ENCODE measurements at places on chromosomes 4 and X.

DNA sequence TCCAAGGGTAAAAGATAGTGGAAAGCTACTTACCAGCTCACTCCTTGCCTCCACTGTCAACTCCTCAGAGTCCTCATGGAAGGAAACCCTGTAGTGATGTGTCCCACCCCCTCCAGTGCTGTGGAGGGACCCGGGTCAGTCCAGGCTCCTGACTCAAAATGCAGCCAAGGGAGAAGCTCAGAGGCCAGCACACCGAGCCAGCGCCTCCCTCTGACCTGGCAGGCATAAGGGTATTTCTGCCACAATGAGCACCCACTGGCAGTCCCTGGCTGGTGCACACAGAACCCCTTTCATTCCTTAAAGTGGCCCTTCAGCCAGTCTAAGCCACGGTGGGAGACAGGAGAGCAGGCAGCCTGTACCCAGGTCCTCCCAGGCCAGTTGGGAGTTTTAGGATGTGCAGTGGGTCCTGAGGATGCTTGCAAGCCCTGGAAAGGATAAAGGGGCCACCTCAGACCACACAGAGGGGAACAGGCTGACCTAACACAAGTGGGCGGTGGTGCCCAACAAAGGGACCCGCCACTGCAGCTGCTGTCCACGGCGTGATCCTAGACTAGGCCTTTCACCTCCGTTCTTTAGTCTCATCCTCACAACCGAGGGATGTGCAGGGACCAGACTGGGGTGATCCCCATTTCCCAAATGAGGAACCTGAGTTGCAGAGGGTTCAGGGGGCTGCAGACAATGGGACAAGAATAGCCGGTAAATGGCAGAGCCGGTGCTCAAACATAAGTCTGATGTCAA is 5.7 kb downstream of the JAKMIP1 start:
- no peak for DNase-seq

DNA sequence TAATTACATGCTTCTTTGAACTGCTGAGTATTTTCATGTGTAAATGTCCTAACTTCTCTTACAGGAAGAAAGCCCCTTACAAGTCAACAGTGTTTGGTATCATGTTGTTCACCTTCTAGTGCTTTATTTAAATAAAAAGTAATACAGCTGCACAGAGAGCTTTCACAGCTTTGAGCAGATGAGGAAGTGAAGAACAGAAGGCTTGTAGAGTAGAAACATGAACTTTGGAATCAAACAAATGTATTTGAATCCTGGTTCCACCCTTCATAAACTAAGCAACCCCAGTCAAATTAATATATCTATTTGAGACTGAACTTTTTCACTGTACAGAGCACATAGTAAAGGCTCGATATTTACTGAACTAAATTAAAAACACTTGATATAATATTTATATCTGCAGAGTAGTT is 120.5 kb downstream of the CAMK2D start:
- DNase-seq: no peak

DNA sequence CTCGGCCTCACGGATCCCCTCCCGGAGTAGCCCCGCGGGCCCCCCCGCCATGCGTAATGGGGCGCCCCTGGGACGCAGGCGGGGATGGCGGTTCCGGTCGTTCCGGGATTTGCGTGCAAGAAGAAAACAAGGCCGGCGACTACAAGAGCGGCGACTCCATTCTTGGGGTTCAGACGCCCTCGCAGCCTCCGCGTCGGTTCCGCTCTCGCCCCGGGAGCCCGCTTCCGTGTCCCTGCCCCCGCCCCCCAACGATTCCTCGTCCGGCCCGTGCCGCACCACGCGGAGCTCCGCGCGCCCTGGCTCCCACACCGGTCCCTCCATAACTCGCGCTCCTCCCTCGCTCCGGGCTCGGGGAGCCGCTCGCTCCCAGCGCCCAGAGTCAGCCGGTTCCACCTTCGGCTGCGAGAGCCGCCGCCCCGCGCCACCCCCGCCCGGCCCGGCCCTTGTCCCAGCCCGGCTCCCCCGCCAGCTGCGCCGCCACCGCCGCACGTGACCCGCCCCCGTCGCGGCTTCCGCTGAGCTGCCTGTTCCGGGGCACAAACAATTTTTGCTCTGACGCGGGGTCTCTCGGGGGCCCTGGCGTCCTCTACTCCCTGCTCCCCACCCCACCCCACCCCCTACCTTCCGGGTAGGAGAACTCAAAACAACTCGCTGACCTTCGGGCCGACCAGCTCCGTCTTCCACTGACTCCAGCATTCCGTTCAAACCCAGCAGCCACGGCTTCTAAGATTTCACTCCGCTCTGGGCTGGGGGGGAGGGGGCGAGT is 78.8 kb upstream of the BCOR start:
- peak; percentile 48 for DNase-seq

- no peak for DNase-seq
Measured at GRCh38 chrX:70042399-70043371, 7.1 kb downstream of the AWAT2 start.

GRCh38 chr4:38150766-38151165 is 190.6 kb downstream of the PTTG2 start:
- DNase-seq: no peak

GRCh38 chr4:104163820-104164219 is 330.9 kb downstream of the CXXC4 start:
- no peak for DNase-seq

DNA sequence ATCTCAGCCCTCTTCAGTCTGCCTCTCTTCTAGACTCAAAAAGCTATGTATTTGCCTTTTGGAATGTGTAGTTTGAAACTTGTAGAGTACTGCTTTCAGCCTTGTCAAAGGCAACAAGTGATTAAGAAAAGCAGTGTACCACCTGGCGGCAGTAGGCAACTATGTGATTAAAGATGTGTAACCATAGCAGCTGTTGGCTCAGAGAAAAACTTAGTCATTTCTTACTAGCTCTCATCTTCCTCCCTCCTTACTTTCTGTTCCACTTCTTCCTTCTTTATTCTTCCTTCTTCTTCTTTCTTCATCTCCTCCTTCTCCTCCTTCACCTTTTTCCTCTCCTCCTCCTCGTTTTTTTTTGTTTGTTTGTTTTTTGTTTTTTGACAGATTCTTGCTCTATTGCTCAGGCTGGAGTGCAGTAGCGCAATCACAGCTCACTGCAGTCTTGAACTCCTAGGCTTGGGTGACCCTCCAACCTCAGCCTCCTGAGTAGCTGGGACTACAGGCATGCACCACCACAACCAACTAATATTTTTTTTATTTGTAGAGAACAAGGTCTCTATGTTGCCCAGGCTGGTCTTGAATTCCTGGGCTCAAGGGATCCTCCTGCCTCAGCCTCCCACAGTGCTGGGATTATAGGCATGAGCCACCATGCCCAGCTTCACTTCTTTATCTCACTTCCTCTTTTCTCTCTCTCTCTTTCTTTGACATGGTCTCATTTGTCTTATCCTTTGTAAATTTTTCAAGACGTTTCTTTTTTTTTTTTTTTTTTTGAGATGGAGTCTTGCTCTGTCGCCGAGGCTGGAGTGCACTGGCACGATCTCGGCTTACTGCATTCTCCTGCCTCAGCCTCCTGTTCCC is 32.6 kb downstream of the ABHD18 start:
- DNase-seq: no peak

Measured in WTC11 (cell line).